Stimulated activated CD4-positive, alpha-beta T cell treated with anti-CD3 and anti-CD28 coated beads, Interleukin-15, amount 100 ng/mL, for 1 hour (primary cell): ENCODE measurements at places on chromosomes 2 and 18.

- DNase-seq: no peak
Observed at GRCh38 chr2:180040146-180040925, 33.2 kb upstream of the CWC22 start.

- no peak for DNase-seq
Observed at GRCh38 chr2:227160164-227160563, 3.8 kb downstream of the COL4A4 start.

DNA sequence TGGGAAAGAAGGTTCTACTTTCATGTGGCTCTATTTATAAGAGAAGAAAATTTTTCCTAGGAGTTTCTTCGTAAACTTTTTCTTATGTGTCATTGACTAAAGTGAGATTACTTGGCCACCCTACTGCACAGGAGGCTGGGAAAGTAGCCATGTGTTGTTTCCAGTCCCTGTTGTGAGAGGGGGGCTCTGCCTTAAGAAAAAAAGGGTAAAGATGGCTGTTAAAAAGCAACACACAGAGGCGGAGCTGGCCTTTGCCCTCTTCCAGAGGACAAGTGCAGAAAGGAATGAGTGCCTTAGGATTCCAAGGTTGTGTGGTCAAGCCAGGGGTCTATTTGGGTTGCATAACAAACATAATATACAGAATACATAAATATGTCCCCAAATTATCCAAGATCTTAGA lies 230.0 kb upstream of the CXCR4 start:
- no peak for DNase-seq

GRCh38 chr18:10308154-10308553 lies 146.3 kb upstream of the APCDD1 start:
- DNase-seq: no peak

- no peak for DNase-seq
Observed at GRCh38 chr2:127637725-127638252, 8.2 kb upstream of the GPR17 start.

- peak; percentile 77 for DNase-seq
Observed at GRCh38 chr2:196176142-196176738, 4.9 kb upstream of the STK17B start.

DNA sequence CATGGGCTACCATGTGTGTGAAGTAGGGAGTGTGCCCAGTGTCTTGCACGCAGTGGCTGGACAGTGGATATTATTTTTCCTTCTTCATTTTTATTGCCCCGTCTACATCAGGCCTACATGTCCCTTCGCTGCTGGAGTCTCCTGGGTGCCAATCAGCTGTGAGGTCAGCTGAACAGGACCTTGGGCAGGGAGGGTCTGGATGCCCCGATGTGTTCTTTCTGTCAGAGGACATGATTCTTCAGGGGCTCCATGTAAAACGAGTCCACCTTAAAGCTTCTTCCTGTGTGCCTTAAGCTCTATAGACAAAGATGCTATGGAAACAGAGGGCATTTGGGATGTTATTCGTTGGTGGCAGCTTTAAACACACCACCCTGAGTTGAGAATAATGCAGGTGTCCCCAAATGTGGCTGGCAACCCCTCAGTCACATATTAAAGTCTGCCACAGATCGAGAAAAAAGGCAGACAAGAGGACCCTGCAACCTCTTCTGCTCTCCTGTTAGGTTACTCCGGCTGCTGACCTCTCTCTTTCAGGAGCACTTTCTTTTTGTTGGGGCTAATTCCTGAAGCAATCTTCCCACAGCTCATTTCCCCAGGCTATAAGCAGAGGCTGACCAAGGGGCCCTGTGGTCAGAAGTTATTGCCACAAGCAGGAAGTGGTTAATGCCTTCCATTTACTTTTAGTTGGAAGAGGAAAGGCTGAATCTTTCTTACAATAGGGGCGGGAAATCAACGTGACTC lies 20.0 kb downstream of the GREB1 start:
- no peak for DNase-seq

GRCh38 chr2:130818809-130819208 lies 17.9 kb upstream of the ARHGEF4 start:
- no peak for DNase-seq

- DNase-seq: no peak
Observed at GRCh38 chr2:100588071-100588786, 25.4 kb downstream of the PDCL3 start.

DNA sequence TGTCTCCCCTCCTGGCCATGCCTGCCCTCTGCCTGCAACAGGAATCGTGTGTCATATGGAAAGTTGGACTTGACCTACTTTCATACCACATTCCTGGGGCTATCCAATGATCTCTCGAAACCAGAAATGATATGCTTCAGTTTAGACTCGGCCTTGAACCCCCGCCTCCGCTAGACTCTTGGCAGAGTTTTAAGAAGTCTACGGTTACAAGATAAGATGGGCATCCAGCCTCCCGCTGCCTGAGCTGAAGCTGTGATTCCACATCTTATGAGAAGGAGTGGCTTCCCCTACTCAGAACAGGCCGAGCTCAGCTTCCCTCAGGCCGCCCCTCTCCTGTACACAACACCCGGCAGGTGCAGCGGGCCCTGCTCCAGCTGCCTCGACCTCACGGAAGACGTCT lies 73.9 kb downstream of the MTCL1 start:
- no peak for DNase-seq

DNA sequence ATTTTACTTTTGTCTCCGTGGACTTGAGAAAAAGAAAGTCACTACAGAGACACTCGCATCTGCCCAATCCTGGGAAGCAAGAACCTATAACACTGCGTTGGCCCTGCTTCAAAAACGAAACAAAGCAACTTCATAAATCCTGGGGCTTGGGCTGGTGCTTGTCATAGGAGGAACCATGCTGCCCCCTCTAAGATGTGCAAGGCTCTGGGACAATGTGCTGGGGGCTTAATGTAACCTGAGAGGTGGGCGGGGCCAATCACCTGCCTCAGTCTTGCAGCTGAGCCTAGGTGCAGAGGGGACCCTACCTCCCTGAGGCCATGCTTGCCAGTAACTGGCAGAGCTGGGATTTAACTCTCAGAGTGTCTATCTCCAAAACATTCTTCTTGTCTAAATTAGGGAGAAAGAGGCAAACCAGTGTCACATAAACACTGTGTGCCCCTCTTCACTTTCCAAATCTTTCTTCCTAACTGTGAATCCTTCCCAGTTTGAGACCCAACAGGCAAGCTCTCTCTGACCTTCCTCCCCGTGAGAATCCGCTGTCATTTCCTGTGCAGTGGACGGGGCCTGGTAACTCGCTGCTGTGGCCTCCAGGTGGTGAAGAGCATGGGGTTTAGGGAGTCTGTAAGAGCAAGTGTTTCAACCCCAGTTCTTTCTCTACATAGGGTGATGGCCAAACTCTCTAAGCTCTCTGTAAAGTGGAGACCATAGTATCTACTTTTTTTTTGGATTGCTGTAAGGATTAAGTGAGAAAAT lies 115.1 kb downstream of the ACKR3 start:
- no peak for DNase-seq

DNA sequence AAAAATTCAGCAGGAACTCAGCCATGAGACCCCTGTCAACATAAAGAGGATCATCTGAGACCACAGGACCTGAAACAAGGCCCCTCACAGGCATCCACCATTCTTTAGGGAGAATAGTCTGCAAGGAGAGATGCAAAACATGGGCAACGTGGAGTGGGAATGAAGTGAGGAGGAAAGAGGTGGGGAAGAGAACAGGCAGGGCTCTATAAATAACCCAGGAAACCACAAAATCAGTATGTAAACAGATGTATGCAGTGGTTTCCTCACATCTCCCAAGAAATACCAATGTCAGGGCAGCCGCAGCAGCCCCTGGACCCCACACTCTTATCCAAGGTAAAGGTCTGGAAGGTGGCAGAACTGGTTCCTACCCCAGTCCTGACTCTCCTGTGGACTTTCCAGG lies 168.5 kb downstream of the EN1 start:
- DNase-seq: no peak

DNA sequence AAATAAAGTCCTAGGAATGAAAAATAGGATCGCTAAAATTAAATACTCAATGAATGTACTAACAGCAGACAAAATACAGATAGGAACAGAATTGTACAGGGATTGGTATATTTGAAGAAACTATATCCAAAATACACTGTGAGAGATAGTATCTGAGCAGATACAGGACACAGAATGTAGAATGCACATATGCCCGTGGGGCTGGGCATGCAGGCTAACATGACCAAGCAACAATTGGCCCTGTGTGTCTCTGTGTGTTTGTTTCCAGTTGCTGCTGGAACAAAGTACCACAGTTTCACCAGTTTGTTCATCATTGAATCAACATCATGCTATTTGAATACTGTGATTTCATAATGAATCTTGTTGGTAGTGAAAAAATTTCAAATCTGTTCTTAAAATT lies 127.6 kb downstream of the PMAIP1 start:
- no peak for DNase-seq

- no peak for DNase-seq
Observed at GRCh38 chr2:155980941-155981560, 351.5 kb downstream of the NR4A2 start.

- DNase-seq: no peak
Observed at GRCh38 chr2:42456126-42456839, 37.5 kb downstream of the KCNG3 start.
